ENCODE measurements at places on chromosomes 7 and 10.

DNA sequence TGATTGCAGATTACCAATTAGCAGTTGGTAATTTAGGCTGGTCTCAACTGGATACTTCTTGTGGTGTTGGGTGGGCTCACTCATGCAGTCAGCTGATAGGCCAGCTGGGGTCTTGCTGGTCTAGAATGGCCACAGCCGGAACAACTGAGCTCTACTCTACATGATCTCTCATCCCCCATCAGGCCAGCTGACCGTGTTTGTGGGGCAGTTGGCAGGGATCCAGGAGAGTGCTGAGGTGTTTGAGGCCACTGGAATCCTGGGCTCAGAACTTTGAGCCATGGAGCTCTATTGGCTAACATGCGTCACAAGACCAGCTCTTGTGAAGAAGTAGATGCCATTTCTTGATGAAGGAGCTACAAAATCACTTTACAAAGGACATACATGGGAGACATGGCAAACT is 242.4 kb downstream of the GFRA1 start:
- no peak for DNase-seq

DNA sequence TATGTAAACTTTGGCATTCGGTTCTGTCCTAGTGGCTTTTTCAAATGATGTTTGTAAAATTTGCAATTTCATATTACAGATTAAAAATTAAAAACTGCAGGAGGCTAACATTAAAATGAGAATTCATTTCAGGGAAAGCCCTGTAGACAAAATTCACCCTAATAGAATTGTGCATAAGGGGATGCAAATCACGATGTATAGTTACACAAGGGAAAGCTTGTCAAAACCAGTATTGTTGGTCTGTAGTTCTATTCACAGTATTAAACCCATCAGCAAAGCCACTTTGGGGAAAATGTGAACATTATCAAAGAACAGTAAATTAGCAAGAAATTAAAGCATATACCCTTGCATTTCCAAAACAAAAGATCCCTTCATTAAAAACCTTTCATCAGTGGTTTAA is 39.9 kb upstream of the MKI67 start:
- DNase-seq, result no peak

DNA sequence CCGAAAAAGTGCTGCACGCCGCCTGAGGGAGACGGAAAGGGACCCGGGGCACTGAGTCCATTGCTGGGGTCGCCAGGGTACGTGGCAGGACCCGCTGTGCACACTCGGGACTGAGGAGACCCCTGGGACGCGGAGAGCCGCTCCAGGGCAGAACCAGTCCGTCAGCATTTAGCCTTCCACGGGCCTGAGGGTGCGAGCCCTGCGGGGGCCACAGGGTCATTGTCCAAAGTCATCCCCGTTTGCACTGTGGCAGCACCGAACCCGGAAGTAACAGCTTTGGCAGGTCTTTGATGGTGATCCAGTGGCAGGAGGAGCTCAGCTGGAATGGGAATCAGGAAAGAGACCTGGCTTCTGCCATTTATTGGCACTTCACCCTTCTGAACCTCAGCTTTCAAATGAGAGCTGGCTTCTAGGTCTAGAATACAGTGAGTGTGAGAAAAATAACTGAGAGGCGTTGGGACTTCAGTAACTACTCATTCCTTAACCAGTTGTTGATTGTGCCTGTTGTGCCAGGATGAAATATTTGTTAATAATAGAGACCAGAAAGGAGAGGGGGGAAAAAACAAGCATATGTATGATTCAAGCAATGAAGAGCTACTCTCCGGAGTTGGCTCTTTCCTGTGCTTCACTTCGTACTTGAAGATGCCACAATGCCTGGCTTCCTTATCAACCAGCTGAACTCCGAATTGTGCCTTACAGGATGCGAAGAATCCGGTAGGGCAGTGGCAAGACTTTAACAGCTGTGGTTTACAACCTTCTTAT is 811 bp upstream of the ARHGAP12 start:
- DNase-seq, result peak; percentile 58

DNA sequence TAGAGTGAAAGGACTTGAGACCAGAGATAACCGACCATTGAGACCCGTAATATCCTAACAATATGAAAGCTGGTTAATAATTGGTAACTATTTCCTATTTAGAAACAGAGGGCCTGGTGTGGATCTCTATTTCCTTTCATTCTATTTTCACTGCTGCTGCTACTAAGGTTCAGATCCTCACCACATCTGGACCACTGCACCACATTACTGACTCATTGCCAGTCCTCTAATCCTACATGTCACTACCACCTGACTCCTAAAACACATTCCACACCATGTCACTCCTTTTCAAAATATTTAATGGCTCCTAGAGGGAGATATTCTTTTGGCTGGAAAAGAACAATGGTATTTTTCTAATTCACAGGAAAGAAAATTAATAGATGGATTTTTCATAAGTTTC is 6.4 kb downstream of the USP54 start:
- DNase-seq, result no peak

DNA sequence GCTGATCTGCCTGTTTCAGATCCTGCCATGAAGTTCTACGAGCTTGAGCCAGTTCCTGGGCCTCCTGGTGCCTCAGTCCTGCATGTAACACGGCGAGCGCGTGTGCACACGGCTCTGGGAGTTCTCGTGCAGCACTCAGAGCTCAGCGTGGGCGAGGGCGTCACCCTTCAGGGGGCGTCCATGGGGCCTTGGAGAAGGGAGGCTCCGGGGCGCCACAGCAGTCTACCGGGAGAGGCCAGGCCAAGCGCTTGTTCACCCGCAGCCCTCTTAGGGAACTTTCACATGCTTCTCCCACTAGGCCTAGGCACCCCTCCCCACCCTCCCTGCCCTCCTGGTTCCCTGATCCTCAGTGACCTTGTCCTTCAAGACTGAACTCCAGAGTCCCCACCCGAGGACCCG is 83.1 kb downstream of the BMS1 start:
- no peak for DNase-seq

- DNase-seq, result peak; percentile 5
Measured at GRCh38 chr10:34719746-34720145, 95.3 kb downstream of the PARD3 start.

GRCh38 chr7:100208911-100209408 is 10.8 kb upstream of the PVRIG start:
- DNase-seq, result no peak

DNA sequence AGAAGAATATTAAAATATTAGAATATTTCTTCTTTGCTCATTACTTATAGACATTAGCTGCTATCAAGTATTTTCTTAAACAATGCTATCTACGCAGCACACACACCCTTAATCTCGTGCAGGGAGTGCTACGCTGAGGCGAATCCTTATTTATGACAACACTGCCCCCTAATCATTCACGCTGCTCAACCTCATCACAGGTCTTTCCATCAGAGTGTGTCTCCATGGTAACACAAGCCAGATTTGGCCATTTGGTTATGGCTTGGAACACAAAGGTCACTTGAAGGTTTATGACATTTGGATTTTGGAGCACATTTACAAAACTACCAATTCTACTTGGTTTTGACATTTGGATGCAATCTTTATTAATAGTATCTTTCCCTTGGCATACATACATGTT is 45.4 kb upstream of the MYO3A start:
- DNase-seq, result no peak

GRCh38 chr10:129274748-129275474 is 192.1 kb upstream of the MGMT start:
- no peak for DNase-seq

DNA sequence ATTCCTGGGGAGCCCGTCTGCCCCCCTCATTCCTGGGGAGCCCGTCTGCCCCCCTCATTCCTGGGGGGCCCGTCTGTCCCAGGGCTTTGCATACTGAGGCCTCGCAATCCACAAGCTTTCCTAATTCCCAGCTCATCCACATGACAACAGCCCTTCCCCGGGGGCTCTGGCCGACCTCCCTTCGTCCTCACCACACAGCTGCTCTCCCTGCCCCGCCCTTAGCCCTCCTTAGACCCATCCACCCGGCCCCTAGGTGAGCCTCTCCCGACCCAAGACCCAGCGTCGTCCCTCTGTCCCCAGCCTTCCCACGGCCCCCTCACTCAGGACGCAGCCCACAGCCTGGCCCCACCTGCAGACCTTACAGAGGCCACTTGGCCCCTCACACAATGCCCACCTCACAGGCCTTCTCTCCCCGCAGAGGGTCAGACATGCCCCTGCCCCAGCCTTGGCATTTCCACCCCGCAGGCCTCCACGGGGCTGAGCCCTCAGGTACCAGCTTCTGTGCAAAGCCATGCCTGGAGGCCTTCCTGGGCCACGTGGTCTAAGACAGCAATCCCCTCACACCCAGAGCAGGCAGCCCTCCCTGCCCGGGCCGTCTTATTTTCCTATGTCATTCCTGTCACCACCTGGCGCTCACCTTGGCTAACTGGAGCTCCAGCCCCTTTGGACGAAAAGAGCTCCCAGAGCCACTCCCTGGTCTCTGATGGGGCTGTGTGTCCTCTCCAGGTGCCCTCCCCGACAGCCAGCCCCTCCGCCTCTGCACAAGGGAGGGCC is 3.5 kb upstream of the FAM20C start:
- DNase-seq, result no peak

DNA sequence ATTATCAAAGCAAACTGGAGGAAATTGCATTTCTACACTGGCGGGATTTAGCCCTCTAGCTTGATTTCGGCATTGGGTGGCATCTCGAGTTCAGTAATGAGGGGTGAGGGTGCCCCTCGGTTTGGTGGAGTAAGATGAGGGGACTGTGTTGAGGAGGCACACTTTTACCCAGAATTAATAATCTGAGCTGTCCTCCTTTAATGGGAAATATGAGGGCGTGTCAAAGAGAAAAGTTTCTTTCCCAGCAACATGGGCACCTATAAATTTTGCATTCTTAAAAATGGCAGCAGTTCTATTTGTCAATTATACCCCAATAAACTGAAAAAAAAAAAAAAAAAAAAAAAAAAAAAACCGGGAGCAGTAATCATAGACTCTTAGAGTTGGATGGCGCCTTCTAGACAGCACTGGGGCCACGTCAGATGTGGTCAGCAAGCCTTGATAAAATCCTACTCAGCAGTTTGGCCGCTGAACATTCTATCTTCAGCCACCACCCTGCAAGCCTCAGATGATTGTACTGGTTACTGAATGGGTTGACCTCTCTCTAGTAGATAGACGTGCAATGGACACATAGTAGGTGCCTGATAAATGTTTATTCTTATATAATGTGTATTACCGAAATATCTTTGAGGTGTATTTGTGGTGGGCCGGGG is 931 bp downstream of the PAPSS2 start:
- DNase-seq, result no peak

Measured in inflammatory macrophage (primary cell).